Kidney epithelial cell (primary cell): ENCODE measurements at places on chromosomes 2 and 18.

GRCh38 chr2:235314371-235314930 is 179.4 kb upstream of the AGAP1 start:
- DNase-seq, result no peak

- DNase-seq, result no peak
Measured at GRCh38 chr2:181352158-181352557, 105.0 kb upstream of the ITGA4 start.

DNA sequence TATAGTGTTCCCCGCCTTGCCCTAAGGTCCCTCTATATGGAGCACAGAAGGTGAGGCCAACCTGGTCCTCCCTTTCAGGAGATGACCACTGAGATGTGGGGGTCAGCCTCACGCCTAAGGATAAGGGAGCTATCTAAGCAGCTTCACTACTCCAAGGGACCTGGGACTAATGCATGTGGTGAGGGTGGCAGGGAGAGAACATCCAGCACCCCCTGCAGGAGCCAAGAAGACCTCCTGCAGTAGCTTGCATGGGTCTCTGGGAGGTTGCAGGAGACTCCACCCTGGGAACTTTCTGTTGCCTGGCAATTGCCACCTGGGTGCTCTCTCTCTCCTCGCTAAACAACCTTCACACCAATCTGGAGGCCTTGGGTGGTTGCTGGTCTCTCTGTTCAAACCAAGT is 93.0 kb upstream of the KLHL29 start:
- DNase-seq, result no peak

- no peak for DNase-seq
Measured at GRCh38 chr18:66013969-66014368, 263.2 kb downstream of the CDH7 start.

- no peak for DNase-seq
Measured at GRCh38 chr2:142877216-142877838, at the start of gene KYNU. Gene KYNU, plus strand, starts transcription at chr2:142877664. Its CDS starts 7,704 bp downstream, at chr2:142885368.

GRCh38 chr2:174493549-174494331 is 6.9 kb upstream of the GPR155 start:
- DNase-seq, result no peak

DNA sequence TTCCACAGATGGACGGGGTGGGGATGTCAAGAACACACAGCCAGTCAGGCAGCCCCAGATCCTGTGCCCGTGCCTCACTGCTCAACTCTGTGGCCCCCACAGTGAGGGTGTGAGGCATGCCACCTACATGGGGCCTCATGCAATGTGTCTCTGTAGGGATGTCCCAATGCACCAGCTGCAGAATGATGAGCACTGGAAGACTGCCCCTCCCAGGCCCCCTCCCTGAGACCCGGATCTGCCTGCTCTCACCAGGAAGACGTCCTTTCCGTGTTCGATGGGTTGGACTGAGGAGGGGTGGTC is 124.2 kb downstream of the TWIST2 start:
- no peak for DNase-seq

DNA sequence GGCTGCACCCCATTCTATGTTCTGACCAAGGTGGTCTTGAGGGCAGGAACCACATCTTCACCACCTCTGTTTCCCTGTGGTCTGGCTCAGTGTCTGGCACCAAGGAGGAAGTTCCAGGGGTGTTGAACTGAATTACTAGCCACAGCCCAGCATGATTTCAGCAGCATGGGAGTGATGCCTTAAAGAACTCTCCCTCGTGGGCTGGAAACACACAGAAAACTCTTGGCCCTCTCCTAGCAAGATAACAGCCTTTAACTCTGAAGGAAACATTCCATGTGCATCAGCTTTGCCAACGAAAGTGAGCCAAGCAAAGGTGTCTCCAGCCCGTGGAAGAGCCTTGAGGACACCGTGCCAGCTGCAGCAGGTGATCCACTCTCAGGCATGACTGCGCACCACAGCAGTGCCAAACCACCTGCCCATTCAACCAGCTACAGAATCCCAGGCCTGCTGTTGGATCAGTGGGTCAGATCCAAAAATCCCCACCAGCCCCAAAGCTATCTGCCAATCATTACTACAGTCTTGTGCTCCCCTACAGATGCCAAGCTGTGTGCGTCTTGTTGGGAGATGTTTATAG is 124.8 kb downstream of the TTC32 start:
- no peak for DNase-seq

- no peak for DNase-seq
Measured at GRCh38 chr2:19982268-19982667, 7.6 kb downstream of the WDR35 start.

DNA sequence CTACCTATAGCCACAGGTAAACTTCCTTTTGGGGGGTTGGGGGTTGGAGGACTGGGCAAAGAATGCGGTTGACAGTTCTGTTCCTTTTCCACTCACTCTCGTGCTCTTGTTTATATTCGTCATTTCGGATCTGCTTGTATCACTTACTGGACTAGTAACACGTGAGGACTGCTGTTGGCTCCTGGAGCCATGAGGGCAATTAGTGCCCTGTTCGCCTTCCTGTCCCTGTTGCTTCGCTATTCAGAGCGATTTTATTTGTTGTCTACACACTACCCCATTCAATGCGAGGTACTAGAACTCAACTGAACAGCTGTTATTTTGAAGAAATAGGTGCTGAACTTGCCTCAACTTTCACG is 1.1 kb downstream of the KCNJ3 start:
- DNase-seq, result no peak

DNA sequence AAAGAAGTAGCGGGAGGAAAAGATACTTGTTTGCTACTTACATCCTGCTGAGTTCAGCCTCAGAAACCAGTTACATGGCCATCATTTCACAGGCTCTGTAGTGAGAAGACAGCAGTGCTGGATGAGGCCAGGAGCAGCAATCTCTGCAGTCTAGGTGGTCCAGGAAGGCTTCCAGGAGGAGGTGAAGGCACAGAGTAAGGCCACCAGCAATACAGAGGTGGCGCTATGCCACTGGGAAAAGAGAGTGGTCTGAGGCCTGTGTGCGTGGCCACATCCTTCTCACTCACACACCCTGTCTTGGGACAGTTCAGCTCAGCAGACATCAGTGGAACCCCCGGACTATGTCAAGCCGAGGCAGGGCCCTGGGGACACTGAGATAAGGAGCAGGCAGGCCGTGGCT is 162.7 kb downstream of the KLHL29 start:
- no peak for DNase-seq

DNA sequence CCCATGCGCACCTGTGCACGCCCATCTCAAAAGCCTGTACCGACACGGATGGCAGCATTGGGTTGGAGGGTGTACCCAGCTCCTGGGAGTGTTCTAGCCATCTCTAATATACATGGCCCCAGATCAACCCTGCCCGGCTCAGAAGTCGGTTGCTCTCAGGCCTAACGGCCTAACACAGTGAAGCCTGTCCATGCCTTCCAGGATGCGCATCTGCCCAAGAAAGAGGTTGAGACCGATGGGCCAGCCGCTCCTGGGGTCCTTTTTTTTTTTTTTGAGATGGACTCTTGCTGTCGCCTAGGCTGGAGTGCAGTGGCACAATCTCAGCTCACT is 32.1 kb downstream of the PDIA6 start:
- DNase-seq, result no peak

DNA sequence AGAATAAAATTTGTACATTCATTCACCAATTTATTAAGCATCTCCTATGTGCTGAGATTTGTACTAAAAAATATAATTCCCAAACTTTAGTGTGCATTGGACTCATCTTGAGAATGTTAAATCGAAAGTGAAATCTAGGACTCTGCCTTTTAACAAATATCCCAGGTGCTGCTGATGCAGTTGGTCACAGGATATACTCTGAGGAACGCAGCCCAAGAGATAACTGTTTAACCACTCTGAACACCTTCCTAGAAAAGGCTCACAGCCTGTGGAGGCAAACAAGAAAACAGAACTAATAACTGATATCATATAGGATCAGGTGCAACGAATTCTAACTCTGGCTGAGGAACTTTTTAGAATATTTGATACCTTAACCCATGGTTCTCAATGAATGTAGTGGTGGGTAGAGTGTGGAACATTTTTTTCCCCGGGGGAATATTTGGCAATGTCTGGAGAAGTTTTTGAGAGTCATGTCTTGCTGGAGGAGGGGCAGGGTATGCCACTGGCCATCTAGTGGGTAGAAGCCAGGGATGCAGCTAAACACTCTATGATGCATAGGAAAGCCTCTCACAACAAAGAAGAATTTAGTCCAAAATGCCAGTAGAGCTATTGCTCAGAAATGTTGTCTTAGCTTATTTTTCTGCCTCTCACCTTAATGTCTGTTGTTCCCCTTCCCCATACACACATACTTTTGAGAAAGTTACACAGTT is 96.5 kb downstream of the EHBP1 start:
- no peak for DNase-seq
